Activated naive CD4-positive, alpha-beta T cell (primary cell): ENCODE measurements at places on chromosomes 5 and 9.

DNA sequence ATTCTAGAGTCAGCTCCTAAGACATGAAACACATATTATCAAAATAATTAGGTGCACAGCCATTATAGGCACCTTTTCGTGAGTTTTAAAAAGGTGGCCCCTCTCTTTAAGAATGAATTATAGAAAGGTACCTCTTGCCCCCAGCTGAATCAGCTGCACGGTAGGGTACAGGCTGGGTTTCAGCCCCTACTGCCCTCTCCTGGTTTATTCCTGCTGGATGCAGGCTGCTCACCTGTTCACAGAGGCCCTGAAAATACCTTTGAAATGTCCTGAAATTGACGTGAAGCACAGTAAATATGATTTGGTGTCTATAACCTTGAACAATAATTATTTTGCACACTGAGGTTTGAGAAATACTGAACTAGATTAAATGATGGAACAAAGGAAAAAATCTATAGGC lies 504.8 kb upstream of the SGCD start:
- DNase-seq, result no peak

DNA sequence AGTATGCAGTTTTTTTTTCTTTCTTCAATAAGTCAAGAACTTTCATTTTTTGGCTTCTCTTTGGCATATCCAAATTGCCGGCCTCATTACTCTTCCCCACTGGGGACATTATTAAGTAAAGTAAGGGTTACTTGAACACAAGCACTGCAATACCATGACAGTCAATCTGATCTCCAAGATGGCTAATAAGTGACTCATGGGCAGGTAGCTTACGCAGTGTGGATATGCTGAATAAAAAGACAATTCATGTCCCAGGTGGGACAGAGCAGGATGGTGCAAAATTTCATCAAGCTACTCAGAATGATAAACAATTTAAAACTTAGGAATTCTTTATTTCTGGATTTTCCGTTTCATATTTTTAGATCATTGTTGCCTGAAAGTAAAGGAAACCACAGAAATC lies 671.8 kb downstream of the ACTL7B start:
- no peak for DNase-seq

DNA sequence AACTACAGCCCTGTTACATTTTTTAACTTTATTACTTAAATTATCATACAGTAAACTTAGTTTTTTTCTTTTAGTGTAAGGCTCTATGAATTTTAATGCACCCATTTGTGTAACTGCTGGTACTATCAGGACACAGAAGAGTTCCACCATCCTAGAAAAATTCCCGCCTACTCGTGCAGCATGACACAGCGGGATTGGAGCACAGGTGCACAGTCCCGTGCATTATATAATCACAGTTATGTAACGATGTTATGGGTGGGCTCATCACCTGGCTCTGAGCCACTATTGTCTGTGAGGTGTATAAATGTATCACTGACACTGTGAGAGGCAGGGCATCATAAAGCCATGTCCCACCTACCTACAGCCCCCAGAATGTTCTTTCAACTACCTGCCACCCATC lies 80.7 kb downstream of the DRD1 start:
- no peak for DNase-seq

DNA sequence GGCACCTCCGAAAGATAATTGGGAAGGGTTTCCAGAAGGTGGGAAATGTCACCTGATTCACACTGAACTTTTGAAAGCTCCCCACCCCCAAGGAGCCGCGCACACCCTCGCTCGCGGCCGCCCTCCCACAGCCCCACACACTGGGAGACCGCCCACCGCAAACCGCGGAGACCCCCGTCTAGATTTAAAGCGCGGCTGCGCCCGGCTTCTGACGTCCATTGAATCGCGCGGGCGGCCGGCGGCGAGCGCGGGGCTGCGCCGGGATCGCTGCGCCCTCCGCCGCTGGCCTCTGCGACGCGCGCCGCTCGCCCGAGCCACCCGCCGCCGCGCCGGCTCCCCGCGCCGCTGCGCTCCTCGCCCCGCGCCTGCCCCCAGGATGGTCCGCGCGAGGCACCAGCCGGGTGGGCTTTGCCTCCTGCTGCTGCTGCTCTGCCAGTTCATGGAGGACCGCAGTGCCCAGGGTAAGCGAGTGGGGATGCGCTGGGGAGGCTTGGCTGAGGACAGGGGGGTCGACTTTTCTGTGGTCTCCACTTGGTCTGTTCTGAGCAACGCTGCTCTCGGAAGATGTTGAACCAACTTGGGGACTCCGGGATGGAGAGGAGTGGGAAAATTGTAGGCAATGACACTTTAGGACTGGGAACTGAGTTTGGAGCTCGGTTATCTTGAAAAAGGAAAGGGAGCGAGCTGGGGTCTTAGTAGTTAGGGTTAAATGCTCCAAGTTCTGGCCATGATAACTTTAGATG lies at the start of gene FST:
TSS of gene FST (plus strand) at position 214 of the 743 bp plus-strand sequence. CDS start at position 377, 163 bp downstream.
- no peak for DNase-seq

DNA sequence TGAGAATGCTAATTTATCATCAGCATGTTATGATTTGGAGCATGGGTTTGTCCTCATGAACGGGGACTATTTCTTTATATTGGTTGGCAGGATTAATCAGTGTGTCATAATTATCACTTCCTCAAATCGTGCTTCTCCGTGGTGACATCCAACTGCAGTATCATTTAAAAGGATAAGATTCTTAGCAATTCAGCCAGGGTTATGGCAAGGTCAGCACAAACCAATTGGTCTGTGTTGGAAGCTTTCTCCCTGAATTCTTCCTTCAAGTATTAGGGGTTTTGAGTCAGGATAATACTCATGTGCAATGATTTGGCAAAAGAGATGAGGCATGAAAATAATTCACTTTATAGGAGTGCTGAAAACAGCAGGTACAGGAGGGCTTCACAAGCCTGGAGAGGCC lies 5.5 kb upstream of the CAMLG start:
- DNase-seq, result no peak

DNA sequence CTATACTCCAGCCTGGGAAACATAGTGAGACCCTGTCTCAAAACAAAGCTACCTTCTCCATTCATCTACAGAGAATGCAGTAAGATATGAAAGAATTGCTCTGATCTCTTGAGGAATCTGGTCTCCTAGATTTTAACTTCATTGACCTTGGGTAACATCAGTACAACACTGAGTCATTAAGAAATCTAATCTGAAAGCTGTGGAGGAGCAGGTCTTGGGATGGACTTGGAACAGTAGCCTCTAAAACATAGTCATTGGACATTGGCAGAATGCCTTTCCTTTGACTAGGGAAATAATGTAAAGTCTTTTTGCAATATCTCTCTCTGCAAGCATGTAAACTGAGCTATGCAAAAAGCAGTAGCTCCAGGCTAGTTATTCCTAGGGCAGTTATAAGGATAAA lies 58.1 kb downstream of the KCNN2 start:
- no peak for DNase-seq

GRCh38 chr9:4740388-4740637 lies 689 bp downstream of the AK3 start:
- DNase-seq, result no peak

GRCh38 chr5:87570366-87570765 lies 157.6 kb upstream of the CCNH start:
- DNase-seq, result no peak

- DNase-seq, result no peak
Measured at GRCh38 chr5:35438288-35438687, 179.4 kb upstream of the SPEF2 start.

- no peak for DNase-seq
Measured at GRCh38 chr9:33236571-33236970, 3.4 kb upstream of the SPINK4 start.

DNA sequence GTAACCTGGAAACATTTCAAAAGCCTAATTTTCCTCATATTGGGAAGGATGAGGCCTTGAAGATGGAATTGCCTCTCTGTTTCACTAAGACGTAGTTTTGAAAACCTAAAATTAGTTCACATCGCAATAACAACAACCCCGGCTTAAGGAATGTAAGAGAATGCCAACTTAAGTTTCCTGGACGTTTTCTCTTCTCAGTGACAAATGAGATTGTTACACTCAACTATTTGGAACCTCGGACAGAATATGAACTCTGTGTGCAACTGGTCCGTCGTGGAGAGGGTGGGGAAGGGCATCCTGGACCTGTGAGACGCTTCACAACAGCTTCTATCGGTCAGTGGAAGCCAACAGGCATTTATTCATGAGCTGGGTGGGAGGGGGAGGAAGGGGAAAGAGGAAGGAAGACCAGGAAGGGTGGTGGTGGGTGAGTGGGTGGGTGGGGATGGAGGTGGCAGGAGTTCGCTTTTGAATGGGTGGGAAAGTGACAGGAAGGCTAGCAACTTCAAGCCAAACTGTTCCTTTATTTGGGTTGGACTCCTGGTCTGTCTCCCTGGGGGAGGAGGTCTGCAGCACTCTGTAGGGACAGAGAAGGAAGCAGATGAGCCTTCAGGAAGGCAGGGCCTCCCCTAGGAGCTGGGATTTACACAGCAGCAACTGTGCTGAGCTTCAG lies 83.4 kb downstream of the TEK start:
- no peak for DNase-seq

GRCh38 chr9:36924071-36924470 lies 110.0 kb downstream of the PAX5 start:
- no peak for DNase-seq

GRCh38 chr5:107275333-107275732 lies 395.4 kb downstream of the EFNA5 start:
- no peak for DNase-seq

GRCh38 chr9:14238079-14238478 lies 75.9 kb downstream of the NFIB start:
- DNase-seq, result no peak

DNA sequence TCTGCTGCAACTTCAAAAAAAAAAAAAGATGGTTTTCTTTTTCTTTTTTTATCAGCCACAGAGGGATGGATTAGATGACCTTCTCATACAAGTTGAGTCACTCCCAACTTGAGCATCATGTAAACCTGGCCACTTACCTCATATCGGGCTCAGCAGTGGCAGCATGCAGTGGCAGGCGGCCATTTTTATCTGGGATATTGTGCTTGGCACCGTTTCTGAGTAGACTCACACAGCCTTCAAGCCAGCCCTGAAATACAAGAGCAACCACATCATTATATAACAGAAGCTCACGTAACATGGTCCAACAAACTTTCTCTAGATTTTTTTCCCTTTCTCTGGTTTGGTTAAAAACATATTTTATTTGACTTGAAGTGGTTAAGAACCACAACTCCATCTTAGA lies 62.6 kb downstream of the ANKRD55 start:
- DNase-seq, result no peak

GRCh38 chr9:137174722-137175293 lies 3.0 kb upstream of the TMEM210 start:
- no peak for DNase-seq

- DNase-seq, result no peak
Measured at GRCh38 chr9:130535818-130536521, 43.4 kb upstream of the FUBP3 start.

DNA sequence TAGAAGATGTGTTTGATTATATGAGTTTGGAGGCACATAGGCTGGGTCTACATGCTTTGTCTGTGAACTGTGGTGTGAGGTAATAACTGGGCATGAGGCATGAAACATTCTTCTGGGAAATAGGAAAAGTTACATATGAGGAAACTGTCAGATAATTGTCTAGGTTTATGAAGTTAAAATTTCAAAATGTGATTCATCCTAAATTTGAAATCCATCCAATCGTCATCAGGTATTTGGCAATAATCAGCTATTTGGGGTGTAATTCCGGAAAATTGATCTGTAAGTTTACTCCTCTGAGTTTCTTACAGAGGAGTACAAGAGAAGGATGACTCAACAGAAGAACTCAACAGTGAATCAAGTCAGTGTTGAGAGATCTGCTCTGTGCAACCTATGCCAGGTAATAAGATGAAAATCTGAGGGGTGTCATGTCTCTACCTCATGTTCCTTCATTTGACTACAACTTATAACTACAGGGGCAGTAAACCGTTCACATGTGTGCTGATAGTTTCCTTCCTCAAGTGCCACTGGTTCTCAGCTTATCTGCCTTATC lies 1171.6 kb upstream of the CDH18 start:
- no peak for DNase-seq

- no peak for DNase-seq
Measured at GRCh38 chr5:38347040-38347763, 88.8 kb downstream of the EGFLAM start.

- DNase-seq, result no peak
Measured at GRCh38 chr5:86999951-87000350, 267.7 kb upstream of the RASA1 start.
